ENCODE measurements at places on chromosomes 6 and 20.

DNA sequence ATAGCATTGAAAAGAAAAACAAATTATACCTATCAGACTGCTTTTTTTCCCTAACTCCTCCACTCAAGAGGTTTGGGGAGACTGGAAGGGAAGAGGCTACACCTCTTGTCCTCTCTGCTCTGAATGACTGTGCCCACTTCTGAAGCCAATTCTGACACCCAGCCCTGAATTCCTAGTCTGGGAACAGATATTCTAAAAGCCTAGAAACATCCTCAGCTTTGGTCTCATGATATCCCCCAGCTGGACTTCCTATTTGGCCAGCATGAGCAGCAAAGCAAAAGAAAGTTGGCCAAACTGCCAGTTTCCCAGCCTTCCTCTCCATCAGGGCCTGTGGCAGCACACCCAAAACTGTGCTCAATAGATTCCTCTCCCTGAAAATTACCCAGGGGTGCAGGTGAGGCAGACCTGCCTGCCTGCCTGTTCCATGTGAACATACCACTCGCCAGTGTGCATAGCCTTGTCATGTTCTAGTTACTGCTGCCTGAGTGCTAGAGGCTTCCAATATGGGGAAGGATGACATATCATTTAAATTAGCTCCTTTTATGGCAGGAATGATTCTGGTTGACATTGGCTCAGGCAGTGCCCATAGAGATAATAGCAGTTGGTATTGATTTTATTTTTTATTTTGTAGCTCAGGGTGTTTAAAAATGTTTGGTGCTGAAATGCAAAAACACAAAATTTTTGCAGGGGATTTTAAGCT is 152.1 kb upstream of the RIN2 start:
- no peak for DNase-seq

GRCh38 chr6:29748391-29749307 is 25.4 kb downstream of the HLA-F start:
- peak; percentile 77 for DNase-seq

DNA sequence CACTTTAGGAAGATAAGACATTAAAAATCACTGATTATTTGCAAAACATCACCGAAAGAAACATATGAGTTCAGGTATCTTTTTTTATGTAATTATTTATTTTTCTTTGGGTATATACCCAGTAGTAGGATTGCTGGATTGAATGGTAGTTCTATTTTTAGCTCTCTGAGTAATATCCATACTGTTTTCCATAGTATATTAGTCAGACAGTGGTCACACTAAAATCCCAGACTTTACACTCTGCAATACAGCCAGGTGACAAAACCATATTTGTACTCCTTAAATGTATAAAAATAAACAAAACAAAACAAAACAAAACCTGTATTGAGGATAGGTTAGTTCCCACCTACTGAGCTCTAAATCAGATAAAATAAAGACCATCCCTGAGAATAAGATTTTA is 1024.3 kb upstream of the EYS start:
- DNase-seq = no peak

DNA sequence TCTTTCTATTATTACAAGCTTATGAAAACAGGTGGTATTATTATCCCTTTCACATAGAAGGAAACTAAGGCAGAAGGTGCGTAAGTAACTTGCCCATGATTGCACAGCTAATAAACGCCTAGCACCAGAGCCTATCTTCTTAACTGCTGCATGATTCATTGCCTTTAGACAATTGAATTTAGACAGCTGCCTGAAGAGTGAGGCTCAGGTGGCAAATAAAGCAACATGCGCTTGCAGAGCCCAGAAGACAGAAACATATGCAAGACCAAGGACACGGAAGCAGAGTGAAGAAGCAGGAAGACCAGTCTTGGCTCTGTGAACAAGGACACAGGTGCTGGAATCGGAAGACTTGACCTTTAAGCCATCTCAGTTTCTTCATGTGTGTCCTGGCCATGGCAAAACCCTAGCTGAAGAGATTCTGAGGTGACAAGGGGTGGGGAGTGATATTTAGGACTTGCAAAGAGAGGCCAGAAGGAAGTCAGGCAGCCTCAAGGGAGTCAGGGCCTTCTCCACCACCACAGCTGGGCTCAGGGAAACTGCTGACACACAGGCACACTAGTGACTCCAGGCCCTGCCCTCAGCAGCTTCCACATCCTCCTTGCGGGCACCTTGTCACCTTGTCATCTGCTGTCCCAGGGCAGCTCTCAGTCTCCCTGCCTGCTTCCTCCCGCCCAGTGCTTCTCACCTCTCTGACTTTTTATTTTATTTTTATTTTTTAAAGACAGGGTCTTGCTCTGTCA is 91.7 kb upstream of the SLC22A16 start:
- no peak for DNase-seq

DNA sequence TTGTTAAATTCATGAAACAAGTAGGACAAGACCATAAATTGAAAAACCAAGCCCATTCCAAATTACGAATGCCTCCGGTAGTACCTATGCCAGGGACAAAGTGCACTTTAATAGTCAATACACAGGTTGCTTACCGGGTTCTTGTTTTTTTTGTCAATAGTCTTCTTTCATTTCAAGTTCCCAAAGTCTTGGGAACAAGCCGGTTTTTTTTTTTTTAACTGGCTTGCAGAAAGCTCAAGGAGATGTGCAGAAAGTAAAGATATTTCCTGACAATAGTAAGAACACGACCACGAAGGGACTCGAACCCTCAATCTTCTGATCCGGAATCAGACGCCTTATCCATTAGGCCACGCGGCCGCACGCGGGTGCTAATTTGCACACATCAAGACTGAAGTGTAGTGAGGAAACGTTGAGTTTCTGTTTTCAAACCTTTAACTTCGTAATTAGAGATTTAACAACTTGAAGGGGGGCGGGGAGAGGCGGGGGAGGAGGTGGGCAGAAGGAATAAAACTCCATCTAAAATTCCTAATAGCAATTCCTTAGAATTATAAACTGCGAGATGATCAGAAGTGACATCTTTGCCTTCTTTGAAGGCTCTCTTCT is 181.0 kb downstream of the TRIM27 start:
- DNase-seq = no peak

DNA sequence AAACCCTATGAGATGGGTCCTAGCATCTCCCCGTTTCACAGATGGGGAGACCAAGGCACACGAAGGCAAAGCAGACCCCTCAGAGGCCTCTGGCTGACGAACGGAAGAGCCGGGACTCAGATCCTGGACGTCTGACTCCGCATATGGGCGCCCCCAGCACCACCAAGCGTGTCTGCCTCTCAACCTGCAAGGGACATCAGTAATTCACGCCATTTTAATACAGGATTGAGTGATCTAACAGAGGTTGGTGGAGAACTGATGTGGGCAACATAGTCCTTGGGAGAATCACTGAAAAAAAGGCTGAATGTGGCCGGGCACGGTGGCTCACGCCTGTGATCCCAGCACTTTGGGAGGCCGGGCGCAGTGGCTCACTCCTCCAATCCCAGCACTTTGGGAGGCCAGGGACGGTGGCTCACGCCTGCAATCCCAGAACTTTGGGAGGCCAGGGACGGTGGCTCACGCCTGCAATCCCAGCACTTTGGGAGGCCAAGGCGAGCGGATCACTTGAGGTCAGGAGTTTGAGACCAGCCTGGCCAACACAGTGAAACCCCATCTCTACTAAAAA is 206.6 kb downstream of the DLL1 start:
- no peak for DNase-seq

GRCh38 chr6:42555477-42556457 is 8.1 kb upstream of the UBR2 start:
- no peak for DNase-seq

GRCh38 chr6:107665382-107665781 is 158.7 kb downstream of the SCML4 start:
- DNase-seq = no peak

DNA sequence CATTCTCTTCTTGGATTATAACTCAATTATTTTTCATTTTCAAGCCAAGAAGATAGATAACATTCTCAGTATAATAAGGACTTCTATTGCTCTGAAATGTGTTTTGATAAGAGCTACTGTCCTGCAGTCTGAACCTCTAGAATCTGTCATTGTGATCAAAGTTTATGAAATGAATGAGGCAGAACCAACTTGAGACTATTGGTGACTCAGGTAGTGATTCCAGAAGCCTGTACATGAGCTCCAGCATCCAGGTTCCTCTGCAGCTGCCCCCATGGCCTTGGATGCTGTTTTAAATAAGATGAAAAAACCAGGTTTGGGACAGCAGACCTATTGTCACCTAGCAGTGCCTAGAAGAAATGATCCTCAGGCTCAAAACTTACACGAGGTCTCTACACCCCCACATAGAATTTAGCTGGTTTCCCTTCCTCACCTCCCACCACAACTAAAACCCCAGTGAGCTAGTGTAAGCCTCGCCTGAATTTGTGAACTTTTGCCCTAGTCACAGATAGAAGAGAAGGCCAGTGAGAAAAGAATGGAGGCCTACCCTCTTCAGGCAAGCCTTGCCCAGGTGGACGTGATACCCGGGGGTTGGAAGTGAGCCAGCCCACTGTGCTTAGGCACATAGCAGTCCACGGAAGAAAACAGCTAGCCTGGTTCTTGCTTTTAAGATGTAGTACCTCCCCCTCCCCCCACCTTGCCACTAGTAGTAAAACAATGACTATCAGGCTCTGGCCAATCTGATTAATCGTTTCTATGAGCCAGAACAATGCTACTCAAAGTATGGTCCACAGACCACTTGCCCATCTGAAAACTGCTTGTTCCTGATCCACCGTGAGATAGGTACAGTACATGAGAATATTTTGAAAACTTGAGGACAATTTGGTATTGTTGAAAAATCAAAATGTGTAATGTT is 73.0 kb upstream of the SYNJ2 start:
- no peak for DNase-seq

DNA sequence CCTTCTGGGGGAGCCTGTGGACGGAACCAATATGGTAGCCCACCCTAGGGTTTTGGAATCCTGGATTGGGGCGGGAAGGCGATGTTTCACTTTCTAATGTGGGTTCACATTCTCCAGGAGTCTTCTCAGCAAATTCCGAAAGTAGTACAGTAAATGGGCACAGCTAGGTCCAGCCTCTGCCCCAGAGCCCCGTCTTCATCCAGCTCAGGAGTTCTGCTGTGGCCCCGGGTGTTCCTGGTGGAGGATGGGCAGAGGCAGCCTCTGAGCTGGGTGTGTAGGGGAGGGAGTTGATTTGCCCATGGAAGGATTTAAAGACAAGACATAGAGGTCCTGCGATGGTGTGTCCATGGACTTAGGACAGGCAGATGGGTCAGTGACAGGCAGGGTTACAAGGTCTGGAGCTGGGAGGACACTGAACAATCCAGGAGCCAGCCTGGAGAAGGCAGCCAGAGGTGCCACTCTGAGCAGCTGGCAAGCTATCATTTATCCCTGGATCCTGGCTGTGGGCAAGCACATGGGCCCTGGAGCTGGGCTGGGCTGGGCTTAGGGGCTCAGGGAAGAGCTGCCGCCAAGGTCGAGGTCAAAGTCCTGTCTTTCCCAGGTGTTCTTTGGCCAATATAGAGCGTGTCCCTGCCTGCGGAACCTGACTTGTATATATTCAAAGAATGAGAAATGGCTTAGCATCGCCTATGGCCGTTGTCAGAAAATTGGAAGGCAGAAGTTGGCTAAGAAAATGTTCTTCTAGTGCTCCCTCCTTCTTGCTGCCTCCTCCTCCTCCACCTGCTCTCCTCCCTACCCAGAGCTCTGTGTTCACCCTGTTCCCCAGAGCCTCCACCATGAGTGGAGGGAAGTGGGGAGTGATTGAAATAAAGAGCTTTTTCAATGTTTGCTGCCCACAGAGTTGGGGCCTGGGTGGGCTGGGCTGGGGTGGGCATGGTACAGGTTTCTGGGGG is 6.7 kb downstream of the CLPSL1 start:
- no peak for DNase-seq

DNA sequence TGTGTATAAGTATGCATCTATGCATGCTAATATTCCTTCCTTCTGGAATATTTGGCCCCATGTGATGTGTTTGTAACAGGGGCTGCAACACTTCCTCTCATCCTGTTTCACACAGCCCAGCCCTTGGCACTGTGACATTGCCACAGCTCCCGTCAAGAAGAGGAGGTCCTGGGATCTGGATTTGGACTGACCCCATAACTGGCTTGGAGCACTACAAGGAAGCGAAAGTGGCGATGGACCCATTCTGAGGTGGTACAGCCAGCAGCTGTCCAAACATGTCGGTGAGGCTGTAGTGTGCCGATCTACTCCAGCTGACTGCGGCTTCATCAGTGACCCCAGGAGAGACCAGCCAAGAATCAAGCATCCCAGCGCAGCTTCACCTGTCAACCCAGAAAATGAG is 18.2 kb downstream of the SYNDIG1 start:
- DNase-seq = no peak

GRCh38 chr6:146498309-146498708 is 45.3 kb upstream of the RAB32 start:
- no peak for DNase-seq

DNA sequence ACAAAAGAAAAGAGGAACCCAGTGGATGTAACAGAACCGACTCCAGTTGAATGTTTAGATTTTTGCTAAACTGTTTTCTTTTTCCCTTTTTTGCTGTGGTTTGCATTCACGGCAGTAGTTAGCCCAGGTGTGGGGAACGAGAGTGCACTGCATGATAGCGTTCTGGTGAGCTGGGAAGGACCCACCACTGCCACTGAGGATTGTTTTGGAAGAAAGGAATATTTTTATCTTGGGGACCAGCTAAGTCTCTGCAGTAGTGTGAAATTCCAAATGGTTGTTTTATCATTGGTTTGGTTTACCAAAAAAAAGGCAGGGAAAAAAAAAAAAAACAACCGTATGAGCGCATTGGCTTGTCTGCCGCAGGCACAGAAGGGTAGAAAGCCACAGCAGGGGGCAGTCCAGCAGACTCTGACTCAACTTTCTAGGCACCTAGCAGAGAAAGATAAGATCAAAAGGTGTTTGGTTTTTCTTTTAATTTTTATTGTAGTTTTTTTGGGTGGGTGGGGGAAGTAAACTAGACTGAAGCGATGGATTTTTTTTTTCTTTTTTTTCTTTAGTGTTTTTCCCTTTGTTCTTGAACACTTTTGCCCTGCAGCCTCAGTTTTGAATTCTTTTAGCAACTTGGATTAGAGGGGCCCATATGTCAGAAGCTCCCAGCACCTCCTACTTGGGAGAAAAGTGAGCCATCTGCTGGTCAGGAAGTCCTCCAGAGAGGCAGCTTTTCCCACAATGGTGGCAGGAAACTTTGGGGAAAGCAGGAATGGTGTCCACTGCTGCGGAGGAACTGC is 13.5 kb upstream of the RAB5IF start:
- peak; percentile 41 for DNase-seq

DNA sequence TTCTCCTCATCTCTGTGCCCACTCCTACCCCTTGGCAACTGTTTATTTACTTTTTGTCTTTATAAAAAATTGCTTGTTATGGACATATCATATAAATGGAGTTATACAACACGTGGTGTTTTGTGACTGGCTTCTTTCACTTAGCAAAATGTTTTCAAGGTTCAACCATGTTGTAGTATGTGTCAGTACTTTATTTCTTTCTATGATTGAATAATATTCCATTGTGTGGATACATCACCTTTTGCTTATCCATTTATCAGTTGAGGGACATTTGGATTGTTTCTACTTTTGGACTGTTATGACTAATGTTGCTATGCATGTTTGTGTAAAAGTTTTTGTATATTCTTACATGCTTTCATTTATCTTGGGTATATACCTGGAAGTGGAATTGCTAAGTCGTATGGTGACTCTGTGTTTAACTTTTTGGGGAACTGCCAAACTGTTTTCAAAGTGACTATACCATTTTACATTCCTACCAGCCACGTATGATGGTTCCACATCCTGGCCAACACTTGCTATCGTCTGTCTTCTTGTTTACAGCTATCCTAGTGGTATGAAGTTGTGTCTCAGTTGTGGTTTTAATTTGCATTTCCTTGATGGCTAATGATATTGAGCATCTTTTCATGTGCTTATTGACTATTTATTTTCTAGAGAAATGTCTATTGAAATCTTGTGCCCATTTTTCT is 84.4 kb downstream of the SLX4IP start:
- DNase-seq = no peak

GRCh38 chr6:31836474-31837368 is 9.2 kb downstream of the HSPA1B start:
- no peak for DNase-seq
